ENCODE measurements at places on chromosomes 13 and 19.

DNA sequence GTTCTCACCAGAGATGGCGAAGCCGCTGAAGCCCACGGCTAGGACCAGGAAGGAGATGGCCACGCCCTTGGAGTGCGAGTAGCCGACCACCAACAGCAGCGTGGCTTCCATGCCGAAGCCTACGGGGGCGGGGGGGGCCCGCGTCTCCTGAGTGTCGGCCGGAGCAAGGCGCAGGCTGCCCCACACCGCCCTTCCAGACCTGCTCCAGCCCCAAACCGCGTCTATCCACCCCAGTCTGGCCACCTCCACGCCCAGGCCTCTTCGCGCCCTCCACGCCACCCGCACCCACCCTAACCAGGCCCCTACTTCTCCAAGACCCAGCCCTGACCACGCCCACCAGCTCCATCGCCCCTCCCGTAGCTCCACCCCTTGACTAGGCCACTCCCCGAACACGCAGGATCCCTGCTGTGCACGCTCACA is 6.2 kb downstream of the GFY start:
- DNase-seq, result no peak

GRCh38 chr13:40600149-40600751 is 66.2 kb downstream of the FOXO1 start:
- DNase-seq, result no peak

DNA sequence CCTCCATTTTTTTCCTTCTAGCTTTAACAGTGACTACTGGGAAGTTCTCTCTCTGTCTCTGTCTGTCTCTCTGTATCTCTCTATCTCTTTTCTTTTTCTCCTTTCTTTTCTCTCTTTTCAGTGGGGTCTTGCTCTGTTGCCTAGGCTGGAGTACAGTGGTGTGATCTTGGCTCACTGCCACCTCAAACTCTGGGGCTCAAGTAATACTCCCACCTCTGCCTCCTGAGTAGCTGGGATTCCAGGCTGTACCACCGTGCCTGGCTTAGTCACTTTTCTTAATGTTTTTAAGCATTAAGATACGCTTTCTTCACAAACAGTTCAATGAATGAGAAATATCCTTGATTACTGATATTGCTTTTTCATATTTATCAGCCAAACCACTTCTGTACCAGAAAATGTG is 13.1 kb downstream of the PCCA start:
- no peak for DNase-seq

DNA sequence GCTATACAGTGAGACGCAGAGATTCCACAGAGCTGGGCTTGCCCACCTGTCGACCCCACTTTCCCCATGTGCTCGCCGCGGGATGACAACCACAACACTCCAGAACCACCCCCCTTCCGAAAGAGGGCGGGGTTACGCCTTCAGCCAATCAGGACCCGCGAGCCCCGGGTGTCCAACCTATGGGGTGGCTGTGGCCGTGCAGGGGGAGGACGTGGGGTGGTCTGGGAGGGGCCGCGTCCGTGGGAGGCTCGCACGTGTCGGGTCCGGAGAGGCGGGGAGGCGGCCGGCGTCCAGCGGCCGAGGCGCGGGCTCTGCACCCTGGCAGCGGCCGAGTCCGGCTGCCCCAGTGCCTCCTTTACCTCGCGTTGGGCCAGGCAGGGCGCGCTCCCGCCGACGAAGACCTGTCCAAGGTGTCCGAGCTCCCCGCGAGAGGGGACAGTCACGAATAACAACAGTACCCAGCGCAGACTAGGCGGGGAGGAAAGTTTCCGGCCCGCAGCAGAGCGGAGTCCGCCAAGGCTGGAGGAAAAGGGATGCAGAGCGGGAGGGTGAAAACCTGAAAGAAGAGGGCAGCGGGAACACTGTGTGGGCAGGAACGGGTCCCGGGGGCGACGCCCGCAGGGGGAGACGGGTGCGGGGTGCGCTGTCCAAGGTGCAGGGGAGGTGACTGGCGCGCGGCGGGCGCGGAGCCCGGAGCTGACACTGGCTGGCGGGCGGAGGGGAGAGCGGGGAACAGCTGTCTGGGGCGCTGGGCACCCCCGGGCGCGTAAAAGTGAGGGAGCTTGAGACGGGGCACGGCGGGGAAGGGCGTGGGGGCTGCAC is 911 bp downstream of the ENOX1 start:
- peak; percentile 91 for DNase-seq

DNA sequence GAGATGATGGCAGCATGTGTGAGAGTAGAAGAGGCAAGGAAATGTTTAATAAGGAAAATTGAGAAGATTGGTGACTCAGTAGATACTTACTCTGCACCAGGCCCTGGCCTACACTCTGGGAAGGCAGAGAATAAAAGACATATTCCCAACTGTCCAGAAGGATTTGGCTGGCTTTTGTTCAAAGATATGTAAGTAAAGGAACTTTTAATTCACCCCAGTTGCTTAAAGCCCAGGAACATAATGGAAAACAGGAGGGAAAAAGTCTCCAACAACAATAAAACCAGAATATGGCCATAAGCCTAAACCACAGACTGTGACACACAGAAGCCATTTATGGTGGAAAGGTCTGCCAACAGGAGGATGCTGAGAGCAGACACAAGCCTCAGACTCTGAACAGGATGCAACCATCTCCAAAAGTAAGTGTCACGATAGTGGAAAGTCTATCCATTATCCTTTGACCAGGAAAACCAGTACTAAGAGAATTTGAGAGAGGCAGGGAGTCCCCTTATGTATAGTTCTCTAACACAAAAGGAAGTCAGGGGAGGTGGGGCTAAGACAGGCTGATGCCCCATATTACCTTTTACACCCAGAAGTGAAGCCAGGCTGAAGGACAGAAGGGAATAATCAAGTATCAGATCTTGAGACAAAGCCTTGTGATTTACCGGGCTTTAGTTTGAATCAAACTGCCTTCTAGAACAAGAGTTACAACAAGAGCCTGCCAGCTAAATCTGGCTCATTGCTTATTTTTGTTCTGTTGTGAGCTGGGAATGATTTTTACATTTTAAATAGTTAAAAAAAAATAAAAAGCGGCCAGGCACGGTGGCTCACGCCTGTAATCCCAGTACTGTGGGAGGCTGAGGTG is 169.5 kb upstream of the STARD13 start:
- no peak for DNase-seq

DNA sequence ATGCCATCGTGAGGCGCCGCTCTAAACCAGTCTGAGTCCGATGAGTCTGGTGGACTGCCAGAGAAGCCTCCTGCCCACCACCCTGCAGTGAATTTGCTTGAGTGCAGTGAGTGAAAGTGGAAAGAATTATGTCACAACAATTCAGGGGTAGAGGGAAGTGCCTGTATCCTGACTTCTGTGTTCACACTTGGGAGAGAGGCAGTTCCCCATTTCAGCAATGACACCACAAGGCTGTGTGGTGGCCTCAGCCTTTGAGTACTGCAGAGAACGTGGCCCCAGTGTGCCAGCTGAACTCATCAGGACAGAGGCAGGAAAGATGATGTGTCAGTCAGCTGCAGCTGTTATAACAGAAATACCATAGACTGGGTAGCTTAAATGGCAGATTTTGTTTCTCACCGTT is 155.6 kb downstream of the COG6 start:
- no peak for DNase-seq

- no peak for DNase-seq
Observed at GRCh38 chr19:40778706-40779284, 748 bp downstream of the RAB4B start.

DNA sequence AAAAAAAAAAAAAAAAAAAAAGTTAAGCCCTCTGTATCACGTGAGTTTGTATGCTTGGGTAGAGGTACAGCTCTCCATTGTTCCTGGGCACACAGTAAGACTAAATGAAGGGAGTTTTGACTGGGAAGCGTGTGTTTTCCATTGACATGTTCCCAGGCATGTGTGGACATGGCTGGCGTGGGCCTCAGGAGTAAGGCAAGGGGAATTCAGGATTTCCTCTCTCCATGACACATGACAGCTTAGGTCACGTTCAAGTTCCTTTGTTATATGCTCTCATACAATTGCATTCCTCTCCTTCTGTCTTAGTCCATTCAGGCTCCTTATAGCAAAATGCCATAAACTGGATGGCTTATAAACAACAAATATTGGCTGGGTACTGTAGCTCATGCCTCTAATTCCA is 17.1 kb upstream of the MAP3K10 start:
- DNase-seq, result no peak

DNA sequence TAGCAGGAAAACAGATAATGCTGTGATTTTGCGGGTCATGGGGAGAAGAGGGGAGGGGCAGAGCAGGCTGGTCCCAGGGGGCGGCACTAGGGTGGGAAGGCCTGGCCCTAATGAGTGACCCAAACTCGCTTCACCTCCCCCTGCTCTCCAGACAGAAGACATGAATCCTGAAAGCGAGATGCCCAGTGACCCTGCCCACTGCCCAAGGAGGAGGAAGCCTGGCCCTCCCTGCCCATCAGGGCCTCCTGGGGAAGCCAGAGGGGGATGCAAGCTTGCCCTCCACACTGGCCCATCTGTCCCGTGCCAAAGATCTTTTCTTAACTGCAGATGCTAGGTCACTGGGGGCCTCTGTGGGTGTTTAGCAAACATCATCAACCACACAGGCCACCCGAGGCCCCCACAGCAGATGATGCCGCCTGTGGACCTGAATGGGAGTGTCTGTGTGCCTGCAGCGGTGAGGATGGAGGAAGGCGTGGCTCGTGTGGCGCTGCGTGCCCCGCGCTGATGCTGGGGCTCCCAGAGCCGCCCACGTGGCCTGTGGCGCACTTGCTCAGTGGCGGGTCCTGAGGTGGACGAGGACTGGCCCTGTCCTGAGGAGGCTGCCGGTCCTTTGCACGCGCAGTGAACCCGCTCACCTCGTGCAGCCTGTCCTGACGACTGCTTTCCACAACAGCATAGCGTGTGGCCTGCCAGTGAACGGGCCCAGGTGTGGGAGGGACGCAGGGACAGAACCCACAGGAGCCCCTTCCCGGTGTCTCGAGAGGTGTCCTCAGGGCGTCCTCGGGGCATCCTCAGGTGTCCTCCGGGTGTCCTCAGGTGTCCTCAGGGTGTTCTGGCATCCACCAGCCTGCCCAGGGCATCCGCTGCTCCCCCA is 80.5 kb upstream of the MCF2L start:
- no peak for DNase-seq

- DNase-seq, result no peak
Observed at GRCh38 chr19:46847528-46847927, 3.1 kb downstream of the AP2S1 start.

GRCh38 chr13:75226733-75227435 is 255.1 kb downstream of the TBC1D4 start:
- no peak for DNase-seq

DNA sequence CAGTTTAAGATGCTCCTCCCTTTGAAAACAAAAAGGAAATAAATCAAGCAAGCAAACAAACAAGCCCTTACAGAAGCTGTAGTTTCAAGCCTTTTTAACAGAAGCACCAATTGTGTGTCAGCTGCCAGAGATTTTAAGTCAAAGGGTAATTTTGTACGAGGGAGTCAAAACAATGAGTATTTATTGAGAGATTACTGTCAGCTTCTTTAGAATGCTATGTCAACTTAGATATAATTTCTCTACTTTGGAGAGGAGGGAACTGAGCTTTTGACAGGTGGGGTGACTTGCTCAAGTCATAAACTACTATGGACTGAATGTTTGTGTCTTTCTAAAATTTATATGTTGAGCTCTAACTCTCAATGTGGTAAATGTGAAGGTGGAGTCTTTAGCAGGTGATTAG is 10.5 kb upstream of the CBY2 start:
- no peak for DNase-seq

- DNase-seq, result no peak
Observed at GRCh38 chr13:36887758-36888521, 32.1 kb downstream of the SMAD9 start.

- DNase-seq, result no peak
Observed at GRCh38 chr13:112249644-112250610, 126.2 kb upstream of the SPACA7 start.

DNA sequence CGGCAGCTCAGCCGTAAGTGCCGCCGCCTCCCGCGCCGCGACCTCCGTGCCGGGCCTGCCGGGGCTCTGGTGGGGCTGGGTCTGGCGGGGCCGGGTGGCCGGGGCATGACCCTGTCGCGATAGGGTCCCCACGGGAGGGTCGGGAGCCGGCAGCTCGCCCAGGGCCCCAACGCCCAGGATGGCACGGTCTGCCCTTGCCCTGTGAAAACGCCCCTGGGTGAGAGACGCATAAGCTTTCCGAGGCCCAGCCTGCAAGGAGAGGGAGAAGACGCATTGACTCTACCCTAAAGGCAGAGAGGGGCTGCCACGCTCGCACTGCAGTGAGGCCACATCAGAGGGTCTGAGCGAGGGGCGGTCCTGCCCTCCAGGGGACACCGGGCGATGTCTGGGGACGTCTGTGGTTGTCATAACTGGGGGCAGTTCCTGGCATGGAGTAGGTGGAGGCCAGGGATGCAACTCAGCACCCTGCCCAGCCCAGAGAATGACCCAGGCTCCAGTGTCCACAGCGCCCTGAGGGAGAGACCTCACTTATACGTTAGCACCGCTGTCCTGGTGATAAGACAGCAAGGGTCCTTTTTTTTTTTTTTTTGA is 539 bp downstream of the ZNF554 start:
- no peak for DNase-seq

- DNase-seq, result no peak
Observed at GRCh38 chr13:73000027-73000674, 58.7 kb upstream of the KLF5 start.

GRCh38 chr19:50780753-50781435 is 9.3 kb upstream of the ACP4 start:
- DNase-seq, result no peak

GRCh38 chr19:49403404-49404187 is 15.5 kb downstream of the KASH5 start:
- DNase-seq, result no peak

GRCh38 chr19:31377736-31378135 is 28.5 kb upstream of the TSHZ3 start:
- DNase-seq, result no peak

- DNase-seq, result no peak
Observed at GRCh38 chr13:33828431-33829129, 10.6 kb downstream of the RFC3 start.

DNA sequence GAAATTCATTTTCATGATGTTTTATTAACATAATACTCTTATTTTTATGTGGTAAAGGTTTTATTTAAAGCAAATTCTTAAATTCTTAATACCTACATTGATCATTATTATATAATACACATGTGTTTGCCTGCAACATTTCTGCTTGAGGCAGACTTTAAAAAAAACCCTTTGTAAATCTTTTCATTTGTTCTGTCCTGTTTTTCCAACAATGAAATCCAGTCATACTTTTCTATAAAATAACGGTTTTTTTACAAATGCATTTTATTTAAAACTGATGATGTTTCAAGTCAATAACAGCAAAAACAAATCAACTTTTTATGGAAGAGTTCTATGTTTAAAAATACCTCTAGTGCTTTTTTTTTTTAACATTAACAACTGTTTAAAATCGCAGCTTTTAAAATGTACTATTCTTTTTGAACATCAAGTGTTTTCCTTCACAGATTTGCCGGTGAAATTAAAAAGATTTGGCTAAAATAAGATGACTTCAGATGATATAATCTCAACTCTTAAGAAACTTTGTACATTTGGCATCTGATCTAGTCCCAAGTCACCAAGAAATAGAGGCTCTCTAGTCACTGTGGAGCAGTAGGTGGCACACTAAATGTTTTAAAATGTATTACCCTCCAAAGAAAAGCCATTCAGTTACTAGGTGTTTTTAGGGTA is 5.1 kb downstream of the POU4F1 start:
- DNase-seq, result no peak

All from right forelimb (tissue), 1 donor.